ENCODE measurements at places on chromosomes 5 and 9. TPM values are rescaled to one million over a fixed set of nuclear protein-coding genes. Genes with fewer than 3 reads are reported as not detected.
A peak's percentile ranks its signal among the peaks of the same experiment; 100 is the strongest.

DNA sequence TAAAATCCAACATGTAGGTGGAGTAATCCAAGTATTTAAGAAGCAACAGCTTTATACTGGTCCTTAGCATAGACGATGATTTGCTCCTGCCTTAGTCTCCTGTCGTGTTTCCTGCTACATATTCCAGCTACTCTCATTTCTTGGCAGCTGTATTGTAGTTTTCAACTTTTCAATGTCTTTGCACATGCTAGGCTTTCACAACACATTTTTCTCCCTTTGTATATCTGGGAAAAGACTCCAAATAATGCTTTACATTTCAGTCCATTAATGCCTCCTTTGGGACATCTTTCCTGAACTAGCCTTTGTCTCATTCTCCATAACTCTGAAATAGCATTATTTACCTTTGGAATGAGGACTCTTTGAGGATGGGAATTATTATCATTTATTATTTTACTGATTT, 508.0 kb downstream of the PTPRD start:
- DNase-seq = no peak

DNA sequence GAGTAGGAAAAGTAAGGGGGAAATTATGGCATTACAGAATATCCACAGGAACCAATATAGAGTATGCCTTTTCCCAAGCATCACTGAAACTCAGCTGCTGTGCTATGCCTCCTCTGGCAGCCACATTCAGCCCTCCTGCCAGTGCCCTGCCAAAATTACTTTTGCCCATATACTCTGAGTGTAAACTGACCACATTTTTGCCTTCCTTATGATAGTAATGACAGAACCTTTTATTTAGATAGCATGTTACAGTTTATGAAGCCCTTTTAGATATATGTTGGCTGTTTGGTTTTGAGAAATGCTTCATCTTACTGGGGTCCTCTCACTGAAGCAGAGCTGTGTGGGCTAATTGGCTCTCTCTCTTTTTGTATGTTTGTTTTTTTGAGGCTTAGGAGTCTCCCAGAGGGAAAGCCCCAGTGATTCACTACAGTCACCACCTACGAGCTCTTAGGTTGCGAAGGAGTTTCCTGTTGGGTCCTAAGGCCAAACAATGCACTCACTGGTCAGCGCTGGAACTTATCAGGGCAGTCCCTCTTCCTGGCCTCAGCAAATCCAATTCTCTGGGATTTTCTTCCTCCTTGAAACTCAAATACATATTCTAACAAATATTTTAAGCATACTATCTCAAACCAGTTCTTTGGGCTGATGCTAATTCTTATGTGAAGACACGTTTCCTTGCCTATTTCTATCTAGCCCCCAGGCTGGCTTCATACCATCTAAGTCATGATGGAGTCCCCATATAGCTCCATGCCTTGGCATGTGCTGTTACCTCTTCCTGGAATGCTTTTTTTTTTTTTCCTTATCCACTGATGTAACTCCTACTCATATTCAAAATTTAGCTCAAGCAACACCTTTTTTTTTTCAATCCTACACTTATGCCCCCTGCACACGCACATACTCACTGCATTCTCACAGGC, 3.7 kb downstream of the PHF24 start:
- no peak for DNase-seq

DNA sequence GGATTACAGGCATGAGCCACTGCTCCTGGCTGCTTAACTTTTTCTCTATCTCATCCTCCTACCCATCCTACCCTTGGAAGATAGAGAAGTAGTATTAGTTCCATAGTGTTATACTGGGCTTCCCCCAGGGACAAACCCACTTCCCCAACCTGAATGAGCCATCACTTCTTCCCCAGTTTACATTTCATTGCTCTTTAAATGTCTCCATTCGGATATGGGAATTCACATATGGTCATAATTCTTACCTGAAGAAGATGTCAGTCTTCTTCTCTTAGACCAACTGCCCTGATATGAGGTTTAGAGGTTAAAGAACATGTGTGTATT, 1.9 kb downstream of the CD274 start:
- no peak for DNase-seq

DNA sequence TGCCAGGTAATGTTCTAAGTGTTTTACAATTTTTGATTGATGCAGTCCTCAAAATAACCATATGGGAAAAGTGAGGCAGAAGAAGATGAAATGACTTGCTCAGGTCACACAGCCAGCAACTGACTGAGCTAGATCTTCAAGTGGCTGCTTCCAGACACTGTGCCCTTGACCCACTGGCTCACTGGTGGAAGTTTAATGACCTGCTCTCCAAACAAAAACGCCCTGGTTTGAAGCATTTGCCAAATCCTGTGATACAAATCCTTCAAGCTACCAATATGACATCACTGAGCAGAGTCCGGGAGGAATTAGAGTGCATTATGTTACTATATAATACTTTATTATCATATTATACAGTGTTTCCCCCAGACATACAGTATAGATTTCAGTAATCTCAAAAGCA, 459.4 kb downstream of the GADD45G start:
- peak; percentile 13 for DNase-seq

The MEIKIN gene
- total RNA-seq = 0.63 TPM

The C5orf63 gene
- total RNA-seq = 8.5 TPM

The LAMC3 gene
- total RNA-seq = 13.8 TPM

DNA sequence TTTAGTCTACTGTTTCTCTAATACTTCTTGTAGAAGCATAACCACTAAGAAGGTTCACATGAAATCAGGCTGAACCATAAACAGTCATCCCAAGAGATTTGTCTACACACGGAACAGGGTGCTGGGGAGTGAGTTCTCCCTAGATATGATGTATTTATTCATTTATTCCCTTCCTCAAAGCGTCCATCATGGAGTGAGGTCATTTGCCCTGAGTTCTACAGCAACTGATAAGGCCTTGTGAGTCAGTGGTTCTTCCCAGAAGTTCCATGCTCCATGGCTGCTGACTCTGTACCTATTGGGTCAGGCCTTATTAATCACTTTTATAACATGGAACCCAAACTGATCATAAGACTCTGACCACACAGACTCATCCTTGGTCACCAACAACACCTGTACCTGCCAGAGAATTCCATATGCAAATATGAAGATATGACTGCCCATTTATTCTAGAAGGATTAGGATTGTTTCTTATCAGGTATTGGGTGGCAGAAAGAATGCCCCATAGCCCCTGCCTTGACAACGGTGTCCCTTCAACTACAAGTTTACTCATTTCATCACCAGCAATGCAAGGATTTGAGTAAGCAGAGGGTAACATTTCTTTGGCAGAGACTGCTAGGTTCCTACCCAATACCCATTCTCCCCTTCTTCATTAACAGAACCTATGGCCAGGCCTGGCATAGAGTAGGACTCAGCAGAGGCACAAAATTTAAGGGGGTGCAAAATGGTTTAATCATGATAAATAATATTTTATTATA, 118.1 kb downstream of the LHFPL2 start:
- DNase-seq = no peak

DNA sequence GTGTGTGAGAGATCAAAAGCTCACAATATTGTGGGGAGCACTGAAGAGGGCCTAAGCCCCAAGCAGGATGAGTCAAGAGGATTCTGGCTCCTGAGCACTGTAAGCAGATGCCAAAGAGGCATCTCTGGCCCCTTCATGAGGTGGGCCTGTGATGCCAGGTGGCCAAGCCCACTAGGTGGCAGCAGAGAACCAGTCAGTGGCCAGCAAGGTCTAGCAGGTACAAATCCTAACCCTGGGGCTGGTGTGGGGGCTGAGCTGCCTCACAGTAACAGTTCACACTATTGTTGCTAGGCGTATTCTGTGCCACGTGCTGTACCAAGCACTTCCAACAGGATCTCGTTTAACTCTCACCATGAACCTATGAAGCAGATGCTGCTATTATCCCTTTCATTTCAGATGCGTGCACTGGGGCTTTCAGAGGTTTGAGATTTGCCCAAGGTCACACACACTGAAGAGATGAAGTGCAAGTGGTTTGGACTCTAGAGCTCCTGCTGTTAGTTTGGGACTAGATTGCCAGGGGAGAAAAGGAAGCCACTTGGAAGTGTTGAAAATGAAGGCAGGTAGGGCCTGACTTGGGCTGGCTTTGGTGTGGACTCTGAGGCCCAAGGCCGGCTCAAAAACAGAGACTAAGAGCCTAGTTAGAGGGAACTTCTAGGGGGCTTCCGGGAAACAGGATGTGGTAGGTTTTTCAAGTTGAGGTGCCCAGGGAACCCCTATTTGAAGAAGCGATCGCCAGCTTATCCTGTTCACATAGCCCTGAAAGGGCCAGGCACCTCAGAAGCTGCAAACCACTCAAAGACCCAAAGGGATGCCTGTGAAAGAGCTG, 4.4 kb upstream of the MLANA start:
- peak; percentile 90 for DNase-seq

- DNase-seq = no peak
Observed at GRCh38 chr9:87479801-87480201, 17.9 kb upstream of the DAPK1 start.
